ENCODE measurements at places on chromosomes 2 and 18.
A peak's percentile ranks its signal among the peaks of the same experiment; 100 is the strongest.

DNA sequence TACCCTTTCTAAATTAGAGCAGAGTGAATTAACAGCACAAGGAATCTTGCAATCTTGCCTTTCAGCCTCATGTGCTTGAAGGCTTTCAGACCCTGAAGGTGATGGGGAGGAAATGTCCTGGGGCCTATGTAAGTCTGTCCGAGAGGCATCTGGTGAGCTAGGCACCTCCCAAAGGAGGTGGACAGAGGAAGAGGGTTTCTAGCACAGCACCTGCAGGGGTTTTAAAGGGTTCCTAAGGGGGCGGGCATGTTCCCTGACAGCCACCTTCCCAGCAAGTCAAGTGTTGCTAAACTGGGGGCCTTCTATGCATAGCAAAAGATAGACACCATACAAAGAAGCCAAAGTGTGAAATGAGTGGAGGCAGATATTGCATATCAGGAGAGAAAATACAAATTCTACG is 88.5 kb downstream of the CDH2 start:
- no peak for DNase-seq

GRCh38 chr2:44972771-44973535 is 31.5 kb downstream of the SIX3 start:
- no peak for DNase-seq

GRCh38 chr2:64934530-64934929 is 54.7 kb upstream of the SLC1A4 start:
- no peak for DNase-seq

GRCh38 chr2:121798617-121799016 is 43.2 kb downstream of the TSN start:
- DNase-seq: no peak

GRCh38 chr2:137644731-137645130 is 319.5 kb upstream of the HNMT start:
- no peak for DNase-seq

- DNase-seq: no peak
These were observed 93.3 kb downstream of the ALPK2 start for GRCh38 chr18:58535340-58536201.

DNA sequence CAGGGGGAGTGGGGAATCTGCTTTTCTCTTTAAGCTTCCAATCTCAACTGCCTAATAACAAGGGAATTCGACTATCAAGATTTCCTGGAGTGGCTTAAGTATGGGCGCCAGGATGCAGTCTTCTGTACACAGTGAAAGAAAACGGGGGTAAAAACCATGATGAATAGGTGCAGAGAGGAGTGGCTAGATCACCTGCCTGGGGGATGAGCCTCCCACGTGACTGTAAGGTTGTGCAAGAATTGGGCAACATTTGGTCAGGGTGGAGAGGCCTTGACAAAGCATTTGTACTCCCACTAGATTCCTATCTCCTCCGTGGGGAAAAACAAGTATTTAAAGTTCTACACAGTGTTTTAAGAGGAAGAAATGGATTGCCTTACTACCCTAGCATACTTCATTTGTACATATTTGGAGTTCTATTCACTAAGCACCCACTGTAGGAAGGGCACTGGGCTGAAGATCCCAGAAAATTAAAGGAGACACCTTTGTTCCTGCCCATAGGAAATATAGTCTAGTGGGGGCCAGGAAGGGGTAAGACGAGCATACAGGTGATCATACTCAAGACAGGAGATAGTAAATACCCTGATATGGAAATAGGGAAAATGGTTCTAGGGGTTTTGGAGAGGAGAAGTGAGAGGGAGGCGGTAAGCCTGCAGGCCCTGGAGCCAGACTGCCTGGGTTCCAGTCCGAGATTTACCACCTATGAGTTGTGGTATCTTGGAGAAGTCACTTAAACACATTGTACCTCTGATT is 29.2 kb downstream of the EPAS1 start:
- no peak for DNase-seq

DNA sequence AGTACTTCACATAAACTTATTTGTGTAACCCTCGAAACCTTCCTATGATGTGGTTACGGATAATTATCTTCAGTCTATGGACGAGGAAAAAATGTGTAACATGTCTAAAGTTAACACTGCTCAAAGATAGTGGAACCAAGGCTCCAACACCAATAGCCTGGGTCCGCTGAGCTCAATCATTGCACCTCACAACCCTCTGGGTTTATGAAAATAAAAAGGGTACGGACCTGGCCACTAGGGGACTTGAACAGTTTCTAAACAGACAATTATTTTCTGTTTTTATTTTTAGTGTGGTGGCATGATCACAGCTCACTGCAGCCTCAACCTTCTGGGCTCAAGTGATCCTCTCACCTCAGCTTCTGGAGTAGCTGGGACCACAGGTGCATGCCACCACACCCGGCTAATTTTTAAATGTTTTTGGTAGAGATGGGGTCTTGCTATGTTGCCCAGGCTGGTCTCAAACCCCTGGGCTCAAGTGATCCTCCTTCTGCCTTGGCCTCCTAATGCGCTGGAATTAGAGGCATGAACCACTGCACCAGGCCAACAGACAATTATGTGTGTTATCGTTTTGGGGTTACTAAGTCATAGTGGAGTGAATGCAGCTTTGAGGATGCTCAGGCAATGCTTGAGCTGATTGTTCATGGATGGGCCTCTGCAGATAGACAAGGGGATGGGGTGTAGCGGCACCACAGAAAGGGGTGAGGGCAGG is 10.1 kb downstream of the CASP8 start:
- DNase-seq: no peak

DNA sequence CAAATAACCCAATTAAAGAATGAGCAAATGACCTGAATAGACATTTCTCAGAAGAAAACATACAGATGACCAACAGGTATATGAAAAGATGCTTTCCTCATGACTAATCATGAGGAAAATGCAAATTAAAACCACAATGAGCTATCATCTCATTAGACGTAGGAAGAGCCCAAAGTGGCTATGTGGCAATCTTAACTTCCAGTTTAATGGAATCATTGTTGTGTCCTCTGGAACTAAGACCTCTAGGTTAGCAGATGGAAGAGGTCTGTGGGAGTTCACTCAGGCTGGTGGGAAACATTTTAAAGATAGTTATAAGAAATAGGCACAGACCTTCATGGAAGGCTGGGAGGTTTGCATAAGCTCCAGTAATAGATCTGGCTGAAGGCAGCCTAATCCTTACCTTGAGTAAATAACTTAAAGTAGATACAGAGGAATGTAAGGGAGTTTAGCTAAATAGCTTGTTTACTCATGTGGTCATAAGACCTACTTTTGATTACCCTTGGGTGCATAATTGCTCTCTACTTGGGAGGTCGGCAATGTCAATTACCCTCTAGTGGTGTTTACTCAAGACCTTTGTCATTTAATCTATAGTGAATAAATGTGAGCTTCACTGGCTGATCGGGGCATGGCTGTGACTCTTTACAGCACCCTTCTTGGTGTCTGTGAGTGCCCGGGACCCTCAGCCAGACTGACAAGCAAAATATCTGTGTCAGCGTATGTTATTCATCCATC is 119.0 kb downstream of the GULP1 start:
- no peak for DNase-seq

DNA sequence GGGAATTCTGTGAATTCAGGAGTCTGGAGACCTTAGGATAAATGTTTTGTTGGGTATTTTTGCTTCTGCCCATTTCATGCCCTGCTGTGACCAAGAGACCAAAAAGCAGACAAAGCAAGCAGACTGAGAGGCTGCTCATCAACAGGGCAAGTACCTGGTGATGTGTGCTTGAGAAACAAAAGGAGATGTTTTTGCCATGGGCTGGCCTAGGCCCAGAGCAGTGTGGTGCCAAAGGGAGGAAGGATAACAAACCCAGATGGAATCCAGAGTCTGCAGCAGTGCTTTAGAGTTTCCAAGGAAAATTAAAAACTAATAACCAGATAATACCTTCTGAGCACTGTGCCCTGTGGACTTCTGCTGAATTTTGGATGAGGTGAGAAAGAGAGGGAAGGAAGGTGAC is 538.4 kb downstream of the STK39 start:
- DNase-seq: no peak

DNA sequence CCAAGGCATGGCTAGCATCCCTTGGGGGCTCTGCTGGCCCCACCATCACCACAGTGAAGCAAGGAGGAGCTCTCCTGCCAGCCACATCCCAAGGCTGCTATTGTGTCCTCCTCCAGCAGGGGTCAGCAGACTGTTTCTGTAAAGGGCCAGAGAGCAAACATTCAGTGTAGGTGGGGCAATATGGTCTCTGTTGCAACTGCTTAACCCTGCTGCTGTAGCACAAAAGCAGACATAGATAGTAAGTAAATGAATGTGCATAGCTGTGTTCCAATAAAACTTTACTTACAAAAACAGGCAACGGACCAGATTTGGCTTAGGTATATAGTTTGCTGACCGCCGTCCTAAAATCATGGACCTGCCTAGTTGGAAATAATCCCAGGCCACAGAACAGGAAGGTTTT is 36.4 kb upstream of the ZBTB7C start:
- peak; percentile 52 for DNase-seq

- no peak for DNase-seq
These were observed 47.6 kb downstream of the STK17B start for GRCh38 chr2:196123679-196124373.

DNA sequence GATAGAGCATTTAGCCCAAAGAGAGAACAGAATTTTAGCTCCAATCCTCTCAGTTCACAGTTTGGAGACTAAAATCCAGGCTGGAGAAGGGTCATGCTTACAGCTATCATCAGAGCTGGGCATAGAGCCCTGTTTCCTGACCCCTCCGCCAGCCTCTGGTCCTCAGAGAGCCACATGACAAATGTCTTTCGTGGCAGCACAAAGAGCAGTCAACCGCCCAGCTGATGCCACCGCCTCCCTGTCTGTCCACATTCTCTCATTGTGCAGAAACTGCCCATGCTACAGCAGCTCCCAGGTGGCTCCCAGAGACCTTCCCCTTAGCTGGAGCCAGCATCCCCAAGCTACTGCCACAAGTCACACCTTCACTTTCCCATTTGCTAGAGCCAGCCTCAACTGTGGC is 7.6 kb downstream of the KCNK3 start:
- DNase-seq: no peak

- no peak for DNase-seq
These were observed 37.8 kb downstream of the COPS9 start for GRCh38 chr2:240098349-240098748.

GRCh38 chr18:56235481-56236013 is 402.8 kb downstream of the TXNL1 start:
- no peak for DNase-seq

DNA sequence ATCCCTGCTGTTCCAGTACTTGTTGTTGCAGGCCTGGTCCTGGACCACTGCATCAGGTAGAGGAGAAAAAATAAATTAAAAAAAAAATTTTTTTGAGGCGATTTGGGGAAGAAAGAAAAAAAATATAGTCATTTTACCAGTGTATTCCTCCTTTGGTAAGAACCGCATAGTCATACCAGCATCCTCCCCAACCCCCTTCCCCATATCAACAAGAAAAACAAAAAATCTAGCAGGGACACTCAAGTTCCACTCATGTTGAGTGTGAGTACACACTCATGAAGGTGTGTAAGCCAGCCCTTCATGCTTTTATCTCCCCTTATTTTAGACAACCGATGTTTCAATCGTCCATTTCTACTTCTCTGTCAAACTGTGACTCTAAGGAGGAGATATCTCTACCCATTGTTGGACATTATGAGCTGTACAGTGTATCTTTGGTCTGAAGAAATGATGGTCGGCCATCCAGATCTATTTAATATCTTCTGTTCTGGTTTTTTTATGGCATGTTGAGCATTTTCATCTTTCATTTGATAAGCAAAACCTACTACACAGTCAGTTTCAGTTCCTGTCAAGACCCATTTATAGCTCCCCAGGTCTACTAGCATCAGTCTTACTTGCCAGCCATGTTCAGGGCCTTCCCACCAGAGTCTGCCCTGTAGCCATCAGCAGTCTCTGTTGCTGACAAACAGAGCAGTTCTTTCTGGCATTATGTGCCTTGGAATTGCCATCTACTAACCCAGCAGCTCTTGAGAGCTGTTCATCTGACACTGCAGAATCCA is 20.0 kb downstream of the ELP2 start:
- no peak for DNase-seq

DNA sequence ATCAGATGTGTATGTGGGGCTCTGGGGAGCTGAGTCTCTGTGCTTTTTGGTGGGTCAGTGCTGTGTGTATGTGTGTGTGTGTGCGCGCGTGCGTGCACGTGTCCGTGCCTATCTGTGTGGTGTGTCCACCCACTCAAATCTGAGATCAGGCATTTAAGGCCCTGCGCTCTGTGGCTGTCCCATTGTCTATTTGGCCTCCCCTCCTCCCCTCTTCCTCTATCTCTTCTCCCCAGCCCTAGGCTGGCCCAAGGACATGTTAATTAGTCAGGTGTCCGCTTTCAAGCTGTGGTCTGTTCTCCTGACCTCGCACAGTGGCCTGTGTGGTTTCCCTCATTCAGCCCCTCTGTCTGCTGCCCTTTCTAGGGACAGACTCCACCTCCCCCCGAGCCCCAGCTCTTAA is 136.4 kb downstream of the DYSF start:
- DNase-seq: no peak

DNA sequence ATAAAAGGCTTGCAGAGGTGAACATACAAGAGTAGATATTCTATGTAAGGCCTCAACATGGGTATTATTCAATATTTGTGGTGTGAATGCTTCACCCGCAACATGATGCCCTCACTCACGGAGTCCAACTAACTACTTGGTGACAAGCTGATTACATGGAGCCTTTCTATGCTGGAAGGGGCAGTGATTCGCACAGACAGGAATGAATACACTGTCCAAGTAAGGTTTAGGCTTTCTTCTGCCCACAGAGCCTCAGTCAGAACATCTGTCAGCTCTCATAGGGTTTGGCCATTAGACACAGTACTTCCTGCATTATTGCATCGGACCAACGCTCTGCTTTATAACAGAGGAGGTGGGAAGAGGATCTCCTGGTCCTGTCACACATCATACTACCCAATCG is 80.3 kb upstream of the SLC35G4 start:
- no peak for DNase-seq

GRCh38 chr2:74481961-74482800 is 617 bp downstream of the CCDC142 start:
- DNase-seq: no peak

- no peak for DNase-seq
These were observed 17.0 kb downstream of the BABAM2 start for GRCh38 chr2:27907547-27907946.

GRCh38 chr2:37471994-37472393 is 127.6 kb downstream of the QPCT start:
- DNase-seq: no peak

DNA sequence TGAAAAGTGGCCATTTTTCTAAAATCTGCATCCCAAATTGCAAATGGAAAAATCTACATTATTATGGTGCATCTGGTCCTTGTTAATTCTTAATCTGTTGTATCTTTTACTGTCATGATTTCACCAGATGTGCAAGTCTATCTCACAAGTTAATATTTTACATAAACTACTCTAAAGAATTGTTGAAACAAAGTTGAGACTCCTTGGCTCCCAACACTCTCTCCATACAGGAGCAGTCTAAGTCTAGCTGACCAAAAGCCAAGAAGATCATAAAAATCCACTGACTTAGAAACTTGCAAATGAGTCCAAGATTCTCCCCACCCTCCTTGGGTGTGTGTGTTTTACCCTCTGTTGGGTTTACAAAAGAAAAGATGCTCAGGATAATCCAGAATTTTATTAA is 85.1 kb downstream of the NCKAP5 start:
- no peak for DNase-seq

All from smooth muscle cell of the brain vasculature (primary cell).